DMS53 (cell line): ENCODE measurements at places on chromosomes 1 and 21.

- peak; percentile 96 for DNase-seq
These were observed 20.4 kb downstream of the LURAP1 start for GRCh38 chr1:46223472-46223943.

GRCh38 chr1:213759359-213760181 lies 228.2 kb upstream of the PROX1 start:
- DNase-seq, result peak; percentile 55

GRCh38 chr1:167489571-167490340 lies 28.6 kb downstream of the CD247 start:
- no peak for DNase-seq

DNA sequence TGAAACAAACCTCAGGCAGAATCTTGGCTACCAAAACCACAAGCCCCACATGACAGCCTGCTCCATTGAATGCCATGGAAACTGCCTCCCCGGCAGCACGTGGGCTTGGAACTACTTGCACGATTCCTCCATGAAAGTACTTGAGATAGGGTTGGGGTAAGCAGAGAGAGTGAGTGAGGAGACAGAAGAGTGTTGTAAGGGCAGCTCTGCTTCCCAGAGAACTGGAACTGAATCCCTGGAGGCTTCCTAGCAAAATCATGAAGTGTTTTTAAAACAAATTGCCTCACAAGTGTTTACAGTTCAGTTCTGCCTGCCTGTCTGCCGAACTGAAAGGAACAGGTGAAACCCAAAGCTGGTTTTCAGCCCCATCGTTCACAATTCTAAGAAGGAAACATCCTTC lies 35.3 kb upstream of the DNASE2B start:
- peak; percentile 64 for DNase-seq

DNA sequence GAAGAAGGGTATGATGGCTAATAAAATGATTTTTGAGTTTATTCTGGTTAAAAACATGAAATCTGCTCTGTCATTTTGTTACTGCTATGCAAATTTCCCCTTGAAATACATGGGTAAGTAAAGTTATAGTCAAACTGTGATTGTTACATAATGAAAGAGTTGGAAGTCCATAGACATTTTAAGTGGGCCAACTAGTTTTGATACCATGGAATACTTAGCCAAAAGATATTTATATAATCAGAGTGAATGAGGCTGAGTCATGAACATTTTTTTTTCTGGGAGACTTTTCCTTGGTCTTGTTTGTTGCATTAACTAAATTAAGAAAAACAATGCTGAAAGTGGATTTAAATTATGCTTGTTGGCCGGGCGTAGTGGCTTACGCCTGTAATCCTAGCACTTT lies 58.2 kb upstream of the MPC2 start:
- no peak for DNase-seq

DNA sequence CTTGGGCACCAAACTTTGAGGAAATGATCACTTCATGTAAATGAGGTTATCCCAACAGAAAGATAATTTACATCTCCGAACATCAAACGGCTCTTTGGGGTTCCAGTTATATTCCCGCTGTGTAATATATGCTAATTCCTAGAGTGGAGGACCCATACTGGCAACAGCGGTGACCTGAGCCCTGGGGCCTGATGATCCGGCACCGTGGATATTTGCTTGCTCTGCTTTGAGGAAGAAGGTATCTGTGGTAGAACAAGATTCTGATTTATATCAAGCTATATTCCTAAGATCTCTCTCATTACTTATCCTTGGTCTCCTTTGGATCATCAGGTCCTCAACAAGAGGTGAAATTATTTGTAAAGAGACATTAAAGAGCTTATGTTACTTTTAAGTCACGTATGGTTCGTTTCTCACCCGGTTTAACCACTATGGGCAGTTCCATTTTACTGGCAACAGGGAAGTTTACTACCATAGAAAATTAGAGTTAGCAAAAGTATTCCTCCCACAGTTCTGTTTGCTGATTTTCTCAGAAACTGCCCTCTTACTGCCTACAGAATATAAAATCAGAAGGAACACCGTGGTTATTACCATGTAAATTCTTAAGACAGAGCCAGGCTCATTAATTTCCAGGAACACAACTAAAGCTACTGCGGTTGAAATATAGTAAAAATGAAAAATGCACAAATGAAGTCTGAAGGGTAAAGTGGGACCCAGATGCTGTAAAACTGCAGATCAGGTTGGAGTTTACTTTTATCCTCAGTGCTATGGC lies 56.7 kb downstream of the MRPL39 start:
- no peak for DNase-seq

DNA sequence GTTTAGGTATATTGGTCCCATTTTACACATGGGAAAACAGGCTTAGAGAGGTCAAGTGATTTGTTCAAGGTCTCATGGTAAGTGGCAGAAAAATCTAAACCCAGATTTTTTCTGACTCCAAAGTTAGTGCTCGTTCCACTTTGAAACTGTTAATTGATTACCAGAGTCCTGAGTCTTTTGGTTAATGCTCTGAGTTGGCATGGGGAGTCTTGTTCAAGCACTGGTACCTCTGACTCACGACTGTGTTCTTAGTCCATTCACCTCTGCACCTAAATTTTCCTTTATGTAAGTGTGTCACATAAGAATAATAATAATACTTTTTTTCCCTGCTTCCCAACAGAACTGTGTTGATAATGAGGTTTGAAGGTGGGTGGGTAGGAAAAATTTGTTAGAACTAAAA lies 59.3 kb downstream of the VANGL2 start:
- no peak for DNase-seq

DNA sequence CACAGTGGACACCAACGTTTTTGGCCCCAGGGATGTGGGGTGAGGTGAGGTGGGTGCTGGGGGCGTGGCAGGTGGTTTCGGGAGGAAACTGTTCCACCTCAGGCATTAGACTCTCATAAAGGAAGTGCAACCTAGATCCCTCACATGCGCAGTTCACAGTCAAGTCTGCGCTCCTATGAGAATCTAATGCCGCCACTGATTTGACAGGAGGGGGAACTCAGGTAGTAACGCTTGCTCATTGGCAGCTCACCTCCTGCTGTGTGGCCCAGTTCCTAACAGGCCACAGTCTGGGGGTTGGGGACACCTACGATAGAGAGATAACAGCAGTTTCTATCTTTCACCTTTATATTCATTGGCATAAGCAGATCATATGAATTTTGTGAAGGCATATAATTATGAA lies 347.1 kb downstream of the VAV3 start:
- DNase-seq, result no peak
